ENCODE measurements at places on chromosomes 6 and 20. TPM values are rescaled to one million over a fixed set of nuclear protein-coding genes. Genes with fewer than 3 reads are reported as not detected.

OR2H1 gene
- not detected for total RNA-seq

NCOA6 gene
- total RNA-seq: 7.5 TPM

MOG gene
- total RNA-seq: not detected

SEL1L2 gene
- total RNA-seq: not detected

ABHD16B gene
- total RNA-seq: not detected

SNPH gene
- total RNA-seq: 12.0 TPM

RAB44 gene
- total RNA-seq: 0.03 TPM

CRISP2 gene
- total RNA-seq: not detected

CDYL gene
- total RNA-seq: 15.6 TPM

RAET1L gene
- not detected for total RNA-seq

CGAS gene
- total RNA-seq: 3.3 TPM

PNISR gene
- 62.0 TPM for total RNA-seq

DDX43 gene
- total RNA-seq: 2.8 TPM

DEFB132 gene
- not detected for total RNA-seq
